ENCODE measurements at places on chromosomes 11 and 22.

GRCh38 chr11:99841885-99842284 lies 821.1 kb downstream of the CNTN5 start:
- no peak for DNase-seq

DNA sequence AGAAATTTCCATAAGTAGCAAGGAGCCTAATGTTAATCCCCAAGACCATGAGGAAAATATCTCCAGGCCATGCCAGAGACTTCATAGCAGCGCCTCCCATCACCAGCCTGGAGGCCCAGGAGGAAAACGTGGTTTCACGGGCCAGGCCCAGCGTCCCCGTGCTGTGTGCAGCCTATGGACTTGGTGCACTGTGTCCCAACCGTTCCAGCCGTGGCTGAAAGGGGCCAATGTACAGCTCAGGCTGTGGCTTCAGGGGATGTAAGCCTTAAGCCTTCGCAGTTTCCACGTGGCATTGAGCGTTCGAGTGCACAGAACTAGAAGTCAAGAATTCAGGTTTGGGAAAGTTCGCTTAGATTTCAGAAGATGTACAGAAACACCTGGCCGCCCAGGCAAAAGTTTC lies 510.7 kb downstream of the CNTN5 start:
- no peak for DNase-seq

- DNase-seq: no peak
Observed at GRCh38 chr11:112520354-112520753, 259.7 kb upstream of the PLET1 start.

DNA sequence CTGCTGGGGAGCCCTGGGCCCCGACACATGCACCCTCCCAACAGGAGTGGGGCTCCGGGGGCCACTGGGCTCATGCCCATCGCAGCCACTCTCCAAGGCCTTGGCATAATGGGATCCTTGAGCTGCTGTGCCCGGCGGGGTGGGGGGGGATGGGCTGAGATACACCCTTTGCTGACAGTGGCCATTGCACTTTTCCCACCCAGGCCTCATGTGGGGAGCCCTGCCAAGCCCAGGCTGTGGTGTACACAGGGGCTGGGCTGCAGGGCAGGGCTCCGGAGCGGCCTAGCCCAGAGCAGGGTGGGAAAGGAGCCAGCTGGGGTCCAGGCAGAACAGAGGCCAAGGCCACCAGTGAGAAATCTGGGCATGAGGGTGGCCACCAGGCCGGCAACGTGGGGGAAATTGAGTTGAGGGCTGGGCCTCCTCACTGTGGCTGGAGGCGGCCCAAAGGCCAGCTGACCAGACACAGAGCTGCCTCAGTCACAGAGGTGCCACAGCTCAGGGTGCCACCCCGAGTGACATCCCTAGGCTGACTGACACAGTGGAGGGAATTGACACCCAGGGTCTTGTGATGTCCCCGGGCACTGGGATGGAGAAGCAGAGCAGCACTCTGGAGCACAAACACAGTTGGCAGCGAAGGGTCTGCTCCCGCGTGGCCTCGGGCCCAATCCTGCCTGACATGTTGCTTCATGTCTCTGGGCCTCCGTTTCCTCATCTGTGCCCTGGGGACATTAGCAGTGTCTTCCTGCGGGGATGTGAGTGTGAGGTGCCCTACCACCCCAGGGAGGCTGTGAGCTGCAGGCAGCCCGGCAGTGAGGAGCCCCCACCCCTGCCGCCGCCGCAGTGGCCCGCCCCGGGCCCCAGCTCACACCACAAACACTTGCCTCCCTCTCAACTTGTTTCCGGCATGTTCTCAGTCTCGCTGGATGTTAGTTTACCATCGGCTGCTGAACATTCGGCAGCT lies 30.4 kb downstream of the RTN4R start:
- DNase-seq: no peak

- no peak for DNase-seq
Observed at GRCh38 chr11:108873310-108873709, 208.4 kb downstream of the DDX10 start.

DNA sequence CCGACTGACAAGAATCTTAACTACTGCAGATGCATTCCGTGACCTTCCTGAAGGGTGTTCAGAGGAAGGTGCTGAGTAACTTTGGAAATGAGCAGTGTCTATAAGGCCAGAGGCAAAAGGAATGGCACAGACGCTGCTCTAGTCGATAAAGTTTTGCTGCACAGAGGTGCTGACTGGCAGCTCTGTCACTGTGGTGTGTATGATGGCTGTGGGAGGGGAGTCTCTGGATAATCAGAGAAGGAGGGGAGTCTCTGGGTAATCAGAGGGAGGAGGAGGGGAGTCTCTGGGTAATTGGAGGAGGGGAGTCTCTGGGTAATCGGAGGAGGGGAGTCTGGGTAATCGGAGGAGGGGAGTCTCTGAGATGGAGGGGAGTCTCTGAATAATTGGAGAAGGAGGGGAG lies 18.4 kb downstream of the PTDSS2 start:
- no peak for DNase-seq

GRCh38 chr11:612201-612960 lies 3.4 kb downstream of the IRF7 start:
- DNase-seq: no peak

- DNase-seq: no peak
Observed at GRCh38 chr11:27183672-27184457, 143.2 kb downstream of the BBOX1 start.

- DNase-seq: no peak
Observed at GRCh38 chr22:29871684-29872083, 11.3 kb upstream of the MTMR3 start.

- no peak for DNase-seq
Observed at GRCh38 chr11:28899706-28900105, 791.5 kb downstream of the METTL15 start.

DNA sequence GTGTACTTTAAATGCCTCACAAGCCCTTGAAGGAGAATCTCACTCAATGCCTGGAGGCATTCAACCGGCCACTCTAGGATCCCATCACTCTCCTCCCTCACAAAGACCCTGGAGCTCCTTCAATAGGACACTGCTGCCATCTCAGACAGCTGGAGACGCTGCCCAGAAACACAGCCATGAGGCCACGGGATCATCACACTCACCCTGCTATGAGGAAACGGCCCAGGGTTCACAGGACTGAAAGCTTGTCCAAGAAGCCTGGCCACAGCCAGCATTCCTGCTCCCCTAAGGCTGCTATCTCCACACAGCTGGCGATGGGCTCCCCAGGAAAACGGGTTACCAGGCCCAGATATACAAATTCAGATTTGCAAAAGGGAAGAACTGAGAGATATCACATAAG lies 13.2 kb downstream of the CARS1 start:
- DNase-seq: no peak

DNA sequence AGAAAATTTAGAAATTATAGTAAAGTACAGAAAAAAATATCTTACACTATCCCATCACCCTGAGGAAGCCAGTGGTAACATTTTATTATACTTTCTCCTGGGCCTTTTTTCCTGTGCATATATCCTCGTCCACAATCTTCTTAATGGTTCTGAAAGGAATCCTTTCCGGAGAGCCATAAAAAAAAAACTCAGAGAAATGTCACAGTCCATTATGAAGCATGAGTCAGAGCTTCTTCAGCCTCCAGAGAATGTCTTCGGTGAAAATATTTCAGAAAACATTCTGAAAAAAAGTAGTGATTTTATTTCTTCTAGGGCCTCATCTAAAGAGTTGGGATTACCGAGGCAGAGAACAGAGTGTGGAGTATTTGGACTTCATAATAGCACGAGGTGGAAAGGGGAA lies 163.4 kb downstream of the INSC start:
- no peak for DNase-seq

- no peak for DNase-seq
Observed at GRCh38 chr22:38026130-38027111, 30.8 kb upstream of the PICK1 start.

DNA sequence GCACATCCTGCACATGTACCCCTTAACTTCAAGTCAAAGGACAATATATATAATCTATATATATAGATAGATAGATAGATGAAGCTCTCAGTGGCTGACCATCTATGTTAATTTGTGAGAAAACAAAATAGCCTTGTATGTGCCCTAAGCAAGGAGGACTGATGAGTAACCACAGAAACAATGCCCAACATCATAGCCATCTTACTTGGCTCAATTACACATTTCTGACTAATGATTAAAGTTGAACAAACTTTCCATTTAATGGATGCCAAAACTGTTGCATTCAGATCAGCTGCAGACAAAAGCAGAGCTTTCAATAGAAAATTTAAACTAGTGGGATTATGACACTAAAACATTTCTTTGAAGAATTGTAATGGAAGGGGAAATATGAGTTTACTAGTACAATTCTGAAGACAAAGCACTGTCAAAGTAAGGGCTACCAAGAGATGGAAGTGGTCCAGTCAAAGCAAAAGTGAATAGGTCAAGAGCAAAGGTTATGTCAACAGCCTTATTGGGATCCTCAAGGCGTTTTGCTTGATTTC lies 1188.2 kb upstream of the RAG2 start:
- DNase-seq: no peak

DNA sequence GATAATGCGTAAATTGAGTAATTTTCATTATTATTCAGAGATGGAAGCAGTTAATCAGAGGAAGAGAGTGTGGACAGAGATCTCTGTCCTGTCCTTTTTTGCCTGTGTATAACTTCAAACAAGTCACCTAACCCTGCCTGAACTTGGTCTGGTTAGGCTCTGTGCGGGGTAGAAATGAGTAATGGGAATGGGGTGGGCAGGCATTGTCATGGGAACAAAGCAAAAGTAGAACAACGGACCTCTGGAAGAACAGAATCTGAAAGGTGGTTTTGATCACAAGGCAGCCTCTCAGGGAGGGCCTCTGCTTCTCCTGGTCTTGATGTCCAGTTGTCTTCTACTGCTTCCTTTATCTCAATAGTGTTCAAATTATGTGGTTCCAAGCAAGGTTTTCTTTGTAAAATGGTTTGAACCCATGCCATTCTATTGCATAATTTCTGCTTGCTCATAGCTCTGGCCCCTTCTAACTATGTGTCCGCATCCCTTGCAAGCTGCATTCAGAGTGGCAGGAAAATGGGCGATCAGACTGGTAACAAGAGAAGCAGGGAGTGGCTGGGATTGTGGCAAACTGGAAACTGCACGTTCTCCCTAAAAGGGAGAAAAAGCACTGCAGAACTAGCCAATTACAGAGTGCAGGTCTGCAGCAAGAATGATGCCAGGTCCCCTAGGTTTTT lies 76.1 kb downstream of the PRR5L start:
- DNase-seq: no peak

DNA sequence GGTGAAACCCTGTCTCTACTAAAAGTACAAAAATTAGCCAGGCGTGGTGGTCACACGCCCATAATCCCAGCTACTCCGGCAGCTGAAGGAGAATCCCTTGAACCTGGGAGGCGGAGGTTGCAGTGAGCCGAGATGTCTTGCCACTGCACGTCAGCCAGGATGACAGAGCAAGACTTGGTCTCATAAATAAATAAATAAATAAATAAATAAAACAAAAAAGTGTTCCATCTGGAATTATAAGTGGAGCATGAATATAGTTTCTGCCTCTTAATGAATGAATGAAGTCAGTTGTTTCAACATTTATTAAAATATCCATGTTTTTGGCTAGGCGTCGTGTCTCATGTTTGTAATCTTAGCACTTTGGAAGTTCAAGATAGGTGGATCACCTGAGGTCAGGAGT lies 27.1 kb downstream of the MRPL48 start:
- no peak for DNase-seq

DNA sequence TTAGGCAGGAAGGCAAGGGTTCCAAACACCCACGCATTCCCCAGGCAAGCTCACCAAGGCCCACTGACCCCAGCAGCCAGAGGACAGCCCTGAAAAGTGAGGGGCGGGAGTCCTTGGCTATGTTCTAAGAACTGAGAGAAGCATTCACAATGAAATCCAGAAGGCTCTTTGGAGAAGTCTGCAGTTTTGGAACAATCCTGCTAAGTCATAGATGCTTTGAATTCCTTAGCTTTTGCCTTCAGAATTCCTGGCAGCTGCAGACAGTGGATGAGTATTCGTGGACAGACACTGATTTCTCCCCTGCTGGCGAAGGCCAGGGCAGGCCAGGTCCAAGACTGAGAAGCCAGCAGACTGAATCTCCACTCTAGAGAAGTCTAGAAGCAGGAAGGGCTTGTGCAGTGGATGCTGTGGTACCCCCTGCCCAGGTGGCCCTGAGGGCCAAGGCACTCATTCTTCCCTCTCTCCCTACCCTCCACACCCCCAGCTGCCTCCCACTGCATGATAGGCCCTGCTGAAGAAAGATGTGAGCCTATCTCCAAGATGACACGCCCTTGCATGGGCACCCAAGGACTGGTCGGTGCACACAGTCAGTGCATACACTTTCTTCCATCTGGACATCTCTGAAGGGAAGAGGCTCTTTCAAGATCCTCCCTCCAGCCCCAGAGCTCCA lies 133.2 kb upstream of the TEAD1 start:
- no peak for DNase-seq

- DNase-seq: no peak
Observed at GRCh38 chr22:24405631-24406321, 21.6 kb upstream of the ADORA2A start.

GRCh38 chr11:129881570-129882170 lies 13.7 kb downstream of the NFRKB start:
- DNase-seq: peak; percentile 13

- DNase-seq: no peak
Observed at GRCh38 chr22:30079952-30080533, at the start of gene HORMAD2. Gene HORMAD2 (plus strand): TSS chr22:30080464. CDS start chr22:30093953, 13,489 bp downstream.

Data from stimulated activated CD8-positive, alpha-beta memory T cell treated with anti-CD3 and anti-CD28 coated beads, Interleukin-7, amount 100 ng/mL, for 1 hour (primary cell).